ENCODE measurements at places on chromosomes 3 and 15.

DNA sequence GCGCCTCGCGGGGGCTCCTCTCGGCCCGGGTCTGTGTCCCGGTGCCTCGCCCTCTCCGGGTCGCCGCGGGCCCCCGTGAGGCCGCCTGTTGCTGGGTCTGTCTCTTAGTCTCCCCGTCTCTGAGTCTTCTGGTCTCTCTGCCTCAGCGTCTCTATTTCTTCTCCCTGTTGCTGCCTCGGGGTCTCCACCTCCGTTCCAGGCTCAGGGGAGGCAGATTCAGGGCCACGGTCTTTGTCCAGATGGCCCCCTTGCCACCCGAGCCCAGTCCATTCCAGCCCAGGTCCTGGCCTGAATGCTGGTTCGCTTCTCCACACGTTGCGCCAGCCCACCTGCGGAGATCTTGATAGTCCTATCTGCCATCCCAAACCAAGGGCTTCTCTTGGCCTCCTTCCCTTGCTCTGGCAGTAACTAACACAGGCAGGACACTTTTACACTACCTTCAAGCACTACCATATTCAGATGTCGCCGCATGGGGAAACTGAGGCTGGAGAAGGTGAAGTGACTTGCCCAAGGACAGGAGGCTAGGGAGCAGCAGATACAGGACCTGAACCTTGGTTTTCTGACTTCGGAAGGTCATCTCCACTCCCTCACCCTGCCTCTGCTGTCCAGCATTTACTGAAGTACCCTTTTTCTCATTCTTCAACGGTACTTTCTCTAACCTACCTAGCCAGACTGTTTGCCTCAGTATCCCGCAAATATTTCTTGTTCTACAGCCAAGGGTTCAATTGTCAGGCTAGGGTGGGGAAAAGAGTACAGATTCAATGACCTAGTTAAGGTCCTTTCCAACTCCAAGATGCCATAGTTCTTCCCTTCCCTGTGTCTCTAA, 616 bp upstream of the IGDCC4 start:
- no peak for DNase-seq

DNA sequence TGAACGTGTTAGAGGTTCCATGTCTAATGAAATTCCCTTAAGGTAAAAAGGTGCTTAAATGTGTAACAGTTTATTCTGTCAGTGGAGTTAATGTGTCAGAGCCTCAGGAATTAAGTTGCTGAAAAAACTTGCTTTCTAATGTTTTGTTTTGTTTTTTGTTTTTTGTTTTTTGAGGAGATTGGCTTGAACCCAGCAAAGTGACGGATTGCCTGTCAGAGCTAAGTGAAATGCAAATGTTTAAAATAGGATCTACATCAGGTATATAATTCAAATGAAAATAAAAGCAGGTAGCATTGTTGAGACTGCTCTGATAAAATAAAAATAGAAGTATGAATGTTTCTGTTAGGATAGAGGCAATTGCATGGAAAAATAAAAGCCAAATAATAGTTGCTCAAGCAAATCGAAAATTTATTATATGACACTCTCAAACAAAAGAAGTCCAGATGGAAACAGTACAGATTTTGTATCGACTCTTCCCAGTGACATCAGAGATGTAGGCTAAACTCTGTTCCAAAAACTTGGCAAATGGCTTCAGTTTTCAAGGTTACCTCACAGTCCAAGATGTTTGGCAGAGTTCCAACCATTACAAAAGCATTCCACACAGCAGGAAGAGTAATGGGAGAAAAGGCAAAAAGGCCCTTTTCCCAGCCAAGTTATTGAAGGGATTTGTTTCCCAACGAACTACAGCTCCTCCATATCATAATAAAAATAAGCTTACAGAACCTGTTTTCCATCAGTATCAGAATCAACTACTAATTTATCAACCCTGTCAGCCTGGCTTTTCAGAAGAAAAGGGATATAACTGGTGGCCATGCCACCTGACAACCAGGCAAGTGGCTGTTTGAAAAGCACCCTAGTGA, 291.0 kb downstream of the TBL1XR1 start:
- no peak for DNase-seq

GRCh38 chr15:79157631-79158592, 67.3 kb upstream of the RASGRF1 start:
- no peak for DNase-seq

- DNase-seq = no peak
Observed at GRCh38 chr3:184234671-184235380, 5.4 kb downstream of the VWA5B2 start.

DNA sequence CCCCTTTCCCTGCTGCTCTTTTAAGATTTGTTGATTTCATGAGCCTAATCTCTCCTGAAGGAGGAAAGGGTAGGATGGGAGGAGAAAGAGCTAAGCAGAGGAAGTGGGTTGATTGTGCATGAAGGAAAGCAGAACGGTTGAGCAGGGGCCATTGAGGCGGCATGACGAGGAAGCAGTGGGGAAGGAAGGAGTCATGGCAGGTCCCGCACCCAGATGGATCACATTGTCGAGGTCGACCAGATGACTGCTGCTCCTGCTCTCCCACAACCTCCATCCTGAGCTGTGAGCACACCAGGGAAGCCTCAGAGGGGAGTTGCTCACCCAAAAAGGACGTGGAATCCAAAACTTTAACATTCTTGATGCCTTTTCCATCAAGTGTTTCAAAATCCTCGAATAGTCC, 42.8 kb downstream of the ABTB1 start:
- no peak for DNase-seq

- DNase-seq = no peak
Observed at GRCh38 chr15:83105440-83105839, 2.0 kb upstream of the TM6SF1 start.

- DNase-seq = no peak
Observed at GRCh38 chr3:71962561-71963240, 177.8 kb upstream of the PROK2 start.

- DNase-seq = no peak
Observed at GRCh38 chr3:66237552-66237951, 16.8 kb downstream of the SLC25A26 start.

GRCh38 chr3:8506571-8507061, 5.0 kb downstream of the LMCD1 start:
- no peak for DNase-seq

- no peak for DNase-seq
Observed at GRCh38 chr15:37995461-37996347, 61.3 kb downstream of the TMCO5A start.

DNA sequence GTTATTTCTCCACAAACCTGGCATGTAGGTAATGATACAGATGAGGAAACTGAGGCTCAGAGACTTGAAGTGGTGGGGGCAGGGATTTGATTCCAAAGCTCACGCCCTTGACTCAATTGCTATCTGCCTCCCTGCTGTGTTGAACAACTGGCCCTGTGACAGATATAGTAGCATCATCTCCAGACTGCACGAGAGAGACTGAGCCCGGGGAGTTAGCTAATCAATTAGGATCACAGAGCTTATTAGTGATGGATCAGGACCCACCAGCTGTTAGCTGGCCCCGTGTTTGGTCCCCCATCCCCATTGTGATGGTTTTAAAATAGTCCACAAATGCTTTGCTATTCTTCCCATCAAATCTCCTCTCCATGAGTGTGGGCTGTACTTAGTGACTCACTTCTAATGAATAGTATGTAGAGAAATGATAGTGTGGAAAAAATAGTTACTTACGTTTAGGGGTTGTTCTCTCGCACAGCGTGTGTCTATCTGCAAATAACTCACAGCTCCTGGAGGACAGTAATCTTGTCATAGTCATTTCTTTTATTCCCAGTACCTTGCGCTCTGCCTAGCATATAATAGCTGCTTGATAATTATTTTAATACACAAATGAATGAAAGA, 74.4 kb upstream of the KLF13 start:
- DNase-seq = no peak

- no peak for DNase-seq
Observed at GRCh38 chr3:143298886-143299535, 179.4 kb downstream of the CHST2 start.

GRCh38 chr3:155852341-155852740, 1.9 kb downstream of the SLC33A1 start:
- no peak for DNase-seq

GRCh38 chr3:59052803-59053411, 3.1 kb upstream of the CFAP20DC start:
- DNase-seq = no peak

- no peak for DNase-seq
Observed at GRCh38 chr15:73569361-73569760, 63.8 kb downstream of the NPTN start.

DNA sequence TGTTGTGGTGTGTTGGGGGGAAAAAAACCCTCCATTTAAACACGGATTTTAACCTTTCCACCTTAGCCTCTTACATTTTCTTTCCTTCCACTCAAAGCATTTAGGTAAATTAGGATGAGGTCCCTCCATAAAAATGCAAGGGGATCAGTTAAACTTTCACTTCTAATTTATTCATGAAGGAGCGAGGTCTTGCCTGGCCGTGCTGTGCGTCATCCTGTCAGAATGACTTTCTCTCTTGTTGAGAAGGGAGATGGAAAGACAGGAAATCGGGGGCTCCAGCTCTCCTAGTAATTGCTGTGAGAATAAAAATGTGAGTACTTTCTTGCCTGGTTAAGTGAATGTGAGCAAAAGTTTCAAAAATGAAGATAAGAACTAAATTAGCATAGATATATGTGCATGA, 962.3 kb upstream of the NR2F2 start:
- no peak for DNase-seq

- DNase-seq = no peak
Observed at GRCh38 chr15:66019368-66019767, 150.1 kb downstream of the RAB11A start.

- DNase-seq = no peak
Observed at GRCh38 chr3:55554634-55555425, 67.7 kb upstream of the WNT5A start.

DNA sequence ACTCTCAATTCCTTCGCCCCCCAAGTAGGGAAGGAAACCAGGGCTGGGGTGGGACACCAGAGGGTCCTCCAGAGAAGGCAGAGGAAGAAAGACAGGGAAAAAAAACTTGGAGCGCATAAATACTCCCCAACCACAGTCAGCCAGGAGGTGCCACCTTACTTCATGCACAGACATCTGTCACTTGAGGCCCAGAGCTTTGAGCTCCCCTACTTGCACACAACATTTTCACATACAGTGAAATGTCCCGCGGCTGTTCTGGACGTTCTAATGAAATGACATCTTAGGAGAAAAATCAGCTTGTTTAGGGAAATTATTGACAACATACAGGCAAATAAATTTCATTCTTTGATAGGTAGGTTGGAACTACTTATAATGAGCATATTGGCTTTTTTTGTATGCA, 113.0 kb downstream of the LIPC start:
- DNase-seq = no peak

DNA sequence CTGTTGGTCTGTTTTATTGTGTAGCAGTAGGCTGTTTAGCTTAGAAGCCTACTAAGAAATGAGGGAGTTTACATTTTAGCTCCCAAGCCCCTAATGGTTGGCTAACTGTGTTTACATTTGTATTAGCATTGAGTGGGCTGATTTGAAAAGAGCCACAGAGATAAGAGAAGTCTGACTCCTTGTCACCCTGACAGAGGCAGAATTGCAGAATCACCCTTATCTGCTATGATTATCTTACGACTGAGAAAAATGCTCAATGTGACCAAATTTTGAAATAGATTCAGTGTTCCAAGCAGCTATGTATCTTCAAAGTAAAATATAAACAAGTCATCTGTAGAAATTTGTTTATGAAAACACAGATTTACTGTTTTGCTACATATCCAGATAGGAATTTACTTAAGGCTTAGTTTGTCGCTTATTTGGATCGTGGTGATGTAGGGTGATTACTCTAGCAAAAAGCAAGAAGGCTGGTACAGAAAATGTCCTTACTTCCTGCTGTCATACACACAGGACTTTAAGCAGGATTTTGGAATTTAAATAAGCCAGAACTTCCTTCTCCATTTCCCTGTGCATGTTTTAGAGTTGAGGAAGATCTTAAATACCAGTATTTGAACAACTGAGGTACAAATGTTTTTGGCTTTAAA, 19.0 kb downstream of the SEMA6D start:
- DNase-seq = no peak

DNA sequence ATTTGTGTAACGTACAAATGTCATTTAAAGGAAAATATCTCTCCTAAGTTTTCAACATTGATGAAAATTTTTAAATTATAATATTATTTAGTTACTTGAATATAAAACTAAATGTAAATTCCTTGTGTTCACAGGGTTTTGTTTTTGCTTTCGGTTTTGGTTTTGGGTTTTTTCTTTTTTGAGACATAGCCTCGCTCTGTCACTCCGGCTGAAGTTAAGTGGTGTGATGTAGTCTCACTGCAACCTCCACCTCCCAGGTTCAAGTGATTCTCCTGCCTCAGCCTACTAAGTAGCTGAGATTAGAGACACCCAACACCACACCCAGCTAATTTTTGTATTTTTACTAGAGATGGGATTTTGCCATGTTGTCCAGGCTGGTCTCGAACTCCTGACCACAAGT, 79.3 kb upstream of the TCF12 start:
- no peak for DNase-seq

DNA sequence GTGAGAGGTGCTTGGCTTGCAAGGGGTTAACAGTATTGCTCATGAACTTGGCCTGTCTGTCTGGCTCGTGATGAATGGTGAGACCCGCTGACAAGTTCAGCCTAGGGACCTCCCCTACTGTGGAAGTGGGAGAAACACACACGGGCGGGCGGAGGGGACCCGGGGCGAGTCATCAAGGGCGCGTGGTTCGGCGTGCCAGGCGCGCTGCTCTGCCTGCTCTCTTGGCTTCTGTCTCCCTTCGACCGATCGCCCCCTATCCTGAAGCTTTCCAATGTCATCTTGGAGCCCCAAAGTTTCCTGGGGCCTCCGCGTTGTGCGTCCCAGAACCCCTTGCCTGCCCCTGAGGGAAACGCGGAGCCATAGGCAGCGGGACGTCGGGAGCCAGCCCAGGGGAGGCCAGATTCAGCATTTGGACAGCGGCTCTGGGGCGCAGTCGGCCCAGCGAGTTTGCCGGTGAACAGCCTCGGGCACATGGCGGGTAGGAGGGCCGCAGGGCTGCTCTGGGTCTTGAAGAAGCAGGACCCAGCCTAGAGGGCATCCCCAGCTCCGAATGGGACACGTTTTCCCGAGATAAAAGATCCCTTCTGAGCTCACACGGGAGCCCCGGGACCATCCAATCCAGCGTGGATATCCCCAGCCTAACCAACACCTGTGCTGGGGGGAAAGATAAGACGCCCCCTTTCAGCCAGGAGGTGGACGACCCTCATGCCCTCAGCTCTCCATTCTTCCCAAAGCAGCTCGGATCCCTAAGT, 27.0 kb upstream of the POLG start:
- DNase-seq = peak; percentile 47

GRCh38 chr15:73899197-73900094, 26.1 kb downstream of the TBC1D21 start:
- DNase-seq = no peak

DNA sequence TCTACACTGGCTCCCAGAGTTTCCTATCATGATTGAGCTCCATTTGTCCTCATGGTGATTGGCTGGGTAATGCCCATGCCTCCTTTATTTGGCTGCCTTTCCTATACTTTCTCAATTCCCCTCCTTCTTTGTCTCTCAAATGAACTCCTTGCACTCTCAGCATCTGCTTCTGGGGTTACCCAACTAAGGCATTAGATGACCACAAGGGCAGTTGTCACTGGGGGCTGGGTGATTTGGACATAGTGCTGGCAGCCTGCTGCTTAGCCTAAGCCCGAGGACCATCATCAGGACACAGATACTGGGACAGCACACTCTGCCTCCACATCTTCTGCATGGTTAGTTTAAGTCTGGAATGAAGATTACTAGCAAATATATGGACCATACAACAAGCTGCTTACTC, 49.2 kb upstream of the LRRFIP2 start:
- no peak for DNase-seq

GRCh38 chr15:60800299-60801072, 321.5 kb upstream of the ICE2 start:
- DNase-seq = no peak

GRCh38 chr3:45555086-45555591, 39.4 kb upstream of the LIMD1 start:
- no peak for DNase-seq

- DNase-seq = no peak
Observed at GRCh38 chr3:156718622-156719306, 44.4 kb downstream of the TIPARP start.
